Stimulated activated CD4-positive, alpha-beta T cell treated with anti-CD3 and anti-CD28 coated beads, TNF-alpha, amount 100 ng/mL, for 24 hours (primary cell): ENCODE measurements at places on chromosomes 5 and 9.

DNA sequence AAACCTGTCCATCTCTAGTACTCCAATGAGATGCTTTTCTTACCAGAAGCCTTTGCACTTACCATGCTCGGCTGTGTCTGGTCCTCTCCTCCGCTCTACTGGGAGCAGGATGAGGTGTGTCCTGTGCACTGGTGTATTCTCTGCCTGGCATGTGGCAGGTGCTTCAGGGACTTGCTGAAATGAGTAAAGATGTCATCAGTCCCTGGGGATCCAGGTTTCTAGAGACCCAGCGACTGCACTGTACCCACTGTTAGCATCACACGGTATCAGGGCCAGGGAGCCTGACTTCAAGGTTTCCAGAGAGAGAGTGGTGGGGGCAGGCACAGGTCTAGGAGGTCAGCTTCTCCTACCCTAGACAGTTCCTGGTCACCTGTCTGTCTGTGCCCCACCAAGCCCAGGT is 10.5 kb downstream of the PTTG1 start:
- DNase-seq: no peak

DNA sequence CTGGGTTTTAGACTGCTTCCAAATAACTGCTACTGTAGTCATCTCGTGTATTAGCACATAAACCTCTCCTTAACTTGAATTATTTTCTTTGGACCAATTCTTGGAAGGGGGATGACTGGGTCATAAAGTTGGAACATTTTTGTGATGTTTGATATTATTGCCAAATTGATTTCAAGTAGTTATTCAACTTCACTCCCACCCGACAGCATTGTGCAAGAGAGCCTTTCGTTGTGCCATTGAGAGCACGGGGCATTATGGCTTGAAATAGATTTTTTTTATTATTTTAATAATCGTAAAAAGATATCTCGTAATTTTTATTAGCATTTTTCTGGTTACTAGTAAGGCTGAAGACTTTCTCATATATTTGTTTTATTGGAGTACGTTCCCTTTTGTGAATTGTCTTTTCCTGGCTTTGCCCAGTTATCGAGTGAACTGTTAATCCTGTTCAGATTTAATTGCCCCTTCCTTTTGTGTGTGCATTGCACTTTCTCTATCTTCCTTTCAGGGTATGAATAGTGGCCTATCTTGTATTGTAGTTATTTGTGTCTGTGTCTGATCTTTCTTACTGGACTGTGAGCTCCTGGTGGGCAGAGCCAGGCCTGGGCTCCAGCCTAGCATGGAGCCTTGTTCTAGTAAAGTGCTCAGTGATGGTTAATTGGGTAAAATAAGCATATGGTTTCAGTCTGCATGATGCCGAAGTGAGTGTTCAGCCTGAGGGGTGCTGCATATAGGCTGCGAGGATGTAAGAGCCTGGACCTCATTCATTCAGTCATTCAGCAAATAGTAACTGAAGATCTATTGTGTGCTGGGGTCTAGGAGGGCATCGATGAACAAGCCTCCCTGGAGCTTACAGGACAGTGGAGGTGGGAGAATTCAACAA is 93.5 kb upstream of the SHB start:
- no peak for DNase-seq

GRCh38 chr9:136648751-136649150 is 14.0 kb upstream of the EGFL7 start:
- no peak for DNase-seq

DNA sequence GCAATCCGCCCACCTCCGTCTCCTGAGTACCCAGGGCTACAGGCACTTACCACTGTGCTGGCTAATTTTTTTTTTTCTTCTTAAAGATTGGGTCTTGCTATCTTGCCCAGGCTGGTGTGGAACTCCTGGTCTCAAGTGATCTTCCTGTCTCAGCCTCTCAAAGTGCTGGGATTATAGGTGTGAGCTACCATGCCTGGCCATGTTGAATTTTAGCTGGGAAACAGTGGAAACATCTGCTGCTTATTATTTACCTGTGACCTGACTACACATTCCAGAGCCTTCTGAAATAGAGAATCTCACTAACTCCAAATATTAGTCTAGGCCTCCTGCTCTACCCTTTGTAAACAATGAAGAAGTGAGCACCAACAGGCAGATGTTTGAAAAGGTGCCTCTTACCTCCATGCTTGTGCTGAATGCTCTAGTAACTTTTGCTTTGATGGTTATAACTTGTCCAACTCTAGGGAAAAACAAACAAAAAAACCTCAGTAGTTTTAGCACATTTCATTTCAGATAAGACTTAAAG is 22.5 kb downstream of the ACOT12 start:
- no peak for DNase-seq

DNA sequence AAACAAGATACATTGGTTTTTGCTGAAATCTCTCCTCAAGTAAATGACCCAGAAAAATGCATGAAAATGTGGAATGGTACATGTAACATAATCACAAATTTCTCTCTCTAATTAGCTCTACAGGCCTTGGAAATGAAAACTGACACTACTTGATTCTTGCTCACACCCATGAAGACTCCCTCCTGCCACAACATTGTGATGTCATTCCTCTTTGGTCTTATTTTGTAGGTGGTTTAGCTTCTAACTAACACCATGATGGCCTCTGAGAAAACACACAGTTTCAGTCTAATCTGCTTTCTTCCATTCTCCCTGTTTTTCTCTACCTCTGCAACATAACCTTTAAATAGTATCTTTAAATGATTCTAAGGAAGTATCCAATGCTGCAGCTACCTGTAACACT is 78.6 kb upstream of the FAM174A start:
- no peak for DNase-seq

DNA sequence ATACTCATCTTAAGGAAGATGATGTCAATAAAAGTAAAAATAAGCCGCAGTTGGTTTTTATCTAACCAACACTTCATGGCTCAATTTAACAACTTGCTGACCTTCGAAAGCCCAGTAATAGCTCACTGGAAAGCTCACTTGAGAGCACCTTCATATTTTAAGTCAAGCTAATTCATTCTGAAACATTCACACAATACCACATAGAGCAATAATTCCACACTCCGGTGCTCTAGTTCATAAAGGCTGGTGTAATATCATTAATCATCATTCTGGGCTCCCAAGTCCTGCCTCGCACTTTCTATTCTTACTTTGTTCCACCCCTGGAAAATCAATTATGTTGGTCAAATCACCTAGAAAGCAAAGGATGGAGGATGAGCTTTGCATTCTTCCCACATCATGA is 74.4 kb downstream of the ELAVL2 start:
- no peak for DNase-seq

DNA sequence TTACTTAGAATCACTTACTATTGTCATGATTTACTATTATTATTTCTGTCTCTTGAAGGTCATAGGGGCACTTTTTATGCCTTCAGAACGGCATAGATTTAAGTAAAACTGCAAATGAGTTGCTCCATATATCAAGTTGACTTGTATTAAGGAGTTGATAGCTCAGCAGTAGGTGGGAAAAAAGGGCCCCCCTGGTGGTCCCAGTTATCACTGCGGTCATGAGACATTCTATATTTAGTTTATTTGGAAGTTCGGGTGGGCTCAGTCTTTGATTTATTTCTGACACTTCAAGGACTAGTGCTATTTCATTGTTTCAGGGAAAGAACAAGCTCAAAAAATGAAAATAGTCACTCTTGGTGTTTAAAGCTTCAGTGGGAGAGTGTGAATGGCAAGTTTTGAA is 159.3 kb downstream of the SLC24A2 start:
- DNase-seq: no peak

- no peak for DNase-seq
Observed at GRCh38 chr9:81137976-81138568, 551.3 kb downstream of the TLE1 start.

- no peak for DNase-seq
Observed at GRCh38 chr5:61610678-61611024, 278.6 kb downstream of the ZSWIM6 start.

DNA sequence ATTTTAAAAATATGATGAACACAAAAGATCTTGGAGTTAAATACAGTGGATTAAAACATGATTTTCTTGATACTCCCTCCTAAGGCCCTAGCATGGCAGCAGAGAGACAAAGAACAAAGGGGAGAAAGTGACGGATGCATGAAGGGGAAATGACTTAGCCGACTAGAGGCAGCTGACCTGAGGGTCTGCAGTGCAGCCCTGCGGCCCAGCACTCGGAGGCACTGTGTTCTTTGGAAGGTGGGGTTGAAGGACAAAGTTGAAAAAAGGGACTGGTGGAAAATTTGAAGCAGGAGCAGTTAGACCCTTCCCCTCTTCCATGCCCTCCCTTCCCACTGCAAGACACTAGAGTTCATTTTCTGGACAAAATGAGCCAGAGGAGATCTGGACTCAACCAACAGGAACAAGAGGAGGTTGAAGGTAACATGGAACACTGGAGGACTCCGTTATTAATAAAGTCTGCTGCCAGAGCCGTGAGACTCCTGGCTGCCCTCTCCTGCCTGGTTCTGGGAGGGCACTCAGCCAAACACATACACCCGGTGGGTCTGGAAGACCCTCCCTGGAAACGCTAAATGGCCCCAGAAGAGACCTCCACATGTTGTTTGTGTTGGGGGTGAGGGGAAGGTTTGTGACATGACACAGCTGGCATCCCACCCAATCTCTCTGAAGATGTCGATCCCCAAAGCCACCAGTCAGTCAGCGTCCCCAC is 98.1 kb downstream of the JMY start:
- DNase-seq: no peak

- no peak for DNase-seq
Observed at GRCh38 chr5:162434281-162434680, 366.7 kb downstream of the GABRG2 start.

DNA sequence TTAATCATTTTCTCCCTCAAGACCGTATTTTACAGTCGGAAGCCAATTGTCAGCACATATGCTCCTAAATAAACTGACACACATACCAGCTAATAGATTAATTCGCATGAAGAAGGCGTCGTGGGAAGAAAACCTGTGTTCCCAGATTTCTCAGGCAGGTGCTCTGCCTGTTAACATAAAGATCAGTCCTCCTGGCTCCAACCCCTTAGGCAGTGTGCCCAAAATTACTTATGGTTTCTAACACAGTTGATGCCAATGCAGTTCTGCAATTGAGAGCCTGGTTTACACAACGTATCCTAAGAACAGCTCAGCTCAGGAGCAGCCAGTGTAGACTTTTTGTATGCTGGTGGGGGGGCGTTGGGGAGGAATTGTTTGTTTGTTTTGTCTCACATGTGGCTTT is 208.3 kb downstream of the ENC1 start:
- DNase-seq: no peak

DNA sequence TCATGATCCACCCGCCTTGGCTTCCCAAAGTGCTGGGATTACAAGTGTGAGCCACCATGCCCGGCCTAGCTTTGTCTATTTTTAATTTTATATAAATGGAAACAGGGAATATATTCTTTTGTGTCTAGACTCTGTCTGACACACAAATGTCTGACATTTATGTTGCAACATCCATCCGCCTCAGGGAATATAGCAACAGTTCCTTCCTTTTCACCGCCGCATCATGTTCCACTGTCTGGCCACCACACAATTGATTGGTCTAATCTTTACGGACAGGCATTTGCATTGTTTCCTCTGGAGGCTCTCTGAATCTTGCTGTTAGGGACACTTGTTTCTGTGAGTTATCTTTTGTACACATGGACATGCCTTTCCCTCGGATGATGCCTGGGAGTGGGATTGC is 20.1 kb upstream of the TBC1D9B start:
- no peak for DNase-seq

DNA sequence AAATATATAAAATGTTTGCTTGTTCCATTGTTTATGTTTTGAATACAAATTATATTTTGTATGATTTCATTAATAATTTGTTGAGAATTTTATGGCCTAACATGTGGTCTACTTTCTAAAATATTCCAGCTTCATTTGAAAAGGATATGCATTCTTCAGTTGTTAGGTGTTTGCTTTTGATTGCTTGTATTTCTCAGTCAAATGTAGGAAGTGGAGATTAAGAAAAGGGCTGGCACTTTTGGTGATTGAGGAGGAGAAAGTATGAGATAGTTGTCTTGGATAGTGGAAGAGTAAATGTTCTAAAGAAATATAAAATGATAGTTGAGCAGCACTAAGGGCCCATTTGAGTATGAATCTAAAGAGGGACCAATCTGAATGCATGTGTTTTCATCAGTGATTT is 23.1 kb downstream of the JAK2 start:
- DNase-seq: no peak

DNA sequence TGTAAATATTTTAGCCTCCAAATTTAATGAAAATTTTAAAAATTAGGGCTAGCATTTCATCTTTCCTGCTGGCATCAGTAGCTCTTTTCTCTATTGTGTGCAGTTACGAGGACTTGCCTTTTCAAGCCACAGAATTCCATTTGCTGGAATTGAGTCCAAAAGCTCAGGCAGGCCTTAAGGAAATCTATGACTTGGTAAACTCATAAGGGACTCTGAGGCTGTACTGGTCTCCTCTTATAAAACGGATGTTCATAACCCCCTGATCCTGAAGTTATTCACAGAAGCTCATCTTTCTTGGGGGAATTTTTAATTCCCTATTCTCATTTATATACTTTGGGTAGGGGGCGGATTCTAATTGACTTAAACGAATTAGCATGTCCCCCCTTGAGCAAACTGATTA is 23.4 kb downstream of the ANKRA2 start:
- DNase-seq: no peak

DNA sequence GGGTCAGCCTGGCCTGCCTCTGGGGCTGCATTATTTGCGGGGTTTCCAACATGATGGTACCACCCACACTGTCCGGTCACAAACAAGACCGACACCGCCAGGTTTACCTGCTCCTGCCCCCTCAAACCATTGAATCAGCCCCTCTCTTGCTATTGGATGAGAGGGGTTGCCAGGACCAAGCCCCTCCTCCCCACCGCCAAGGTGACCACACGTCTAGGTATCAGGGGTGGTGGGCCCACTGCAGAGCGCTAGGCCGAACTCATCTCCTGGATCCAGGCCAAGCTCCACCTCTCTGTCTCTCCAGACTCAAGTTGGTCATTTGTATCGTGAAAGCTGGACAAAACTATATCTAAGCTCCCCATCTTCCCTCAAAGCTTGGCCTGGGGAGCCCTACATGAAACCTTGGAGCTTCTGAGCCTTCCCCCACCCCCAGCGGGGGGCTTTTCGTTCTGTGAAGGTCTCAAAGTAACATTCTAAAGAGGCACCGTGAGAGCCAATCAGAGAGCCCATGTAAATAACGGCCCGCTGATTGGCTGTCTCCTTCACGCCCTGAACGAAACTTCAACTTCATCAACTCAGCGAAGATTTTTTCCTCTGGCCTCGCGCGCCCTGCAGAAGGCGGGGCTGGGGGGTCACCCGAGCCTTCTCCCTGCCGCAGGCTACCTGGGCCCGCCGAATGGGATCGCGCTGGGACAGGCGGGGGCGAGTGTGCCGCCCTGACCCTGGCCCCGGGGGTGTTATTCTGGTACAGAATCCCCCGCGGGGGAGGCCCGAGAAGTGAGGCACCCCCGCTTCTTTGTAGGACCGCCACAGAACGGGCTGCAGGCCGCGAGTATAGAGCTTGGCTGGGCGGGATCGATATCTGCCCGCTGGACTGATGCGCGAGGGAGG is 49.6 kb upstream of the PSD2 start:
- no peak for DNase-seq

GRCh38 chr5:77444356-77444755 is 47.8 kb downstream of the WDR41 start:
- DNase-seq: no peak

- no peak for DNase-seq
Observed at GRCh38 chr5:60387051-60387440, 312.9 kb downstream of the DEPDC1B start.

- no peak for DNase-seq
Observed at GRCh38 chr9:103798620-103799019, 295.5 kb upstream of the SMC2 start.

- no peak for DNase-seq
Observed at GRCh38 chr5:131423056-131423455, 159.2 kb downstream of the CDC42SE2 start.
